ENCODE measurements at places on chromosomes 11 and 22.
A peak's percentile ranks its signal among the peaks of the same experiment; 100 is the strongest.

DNA sequence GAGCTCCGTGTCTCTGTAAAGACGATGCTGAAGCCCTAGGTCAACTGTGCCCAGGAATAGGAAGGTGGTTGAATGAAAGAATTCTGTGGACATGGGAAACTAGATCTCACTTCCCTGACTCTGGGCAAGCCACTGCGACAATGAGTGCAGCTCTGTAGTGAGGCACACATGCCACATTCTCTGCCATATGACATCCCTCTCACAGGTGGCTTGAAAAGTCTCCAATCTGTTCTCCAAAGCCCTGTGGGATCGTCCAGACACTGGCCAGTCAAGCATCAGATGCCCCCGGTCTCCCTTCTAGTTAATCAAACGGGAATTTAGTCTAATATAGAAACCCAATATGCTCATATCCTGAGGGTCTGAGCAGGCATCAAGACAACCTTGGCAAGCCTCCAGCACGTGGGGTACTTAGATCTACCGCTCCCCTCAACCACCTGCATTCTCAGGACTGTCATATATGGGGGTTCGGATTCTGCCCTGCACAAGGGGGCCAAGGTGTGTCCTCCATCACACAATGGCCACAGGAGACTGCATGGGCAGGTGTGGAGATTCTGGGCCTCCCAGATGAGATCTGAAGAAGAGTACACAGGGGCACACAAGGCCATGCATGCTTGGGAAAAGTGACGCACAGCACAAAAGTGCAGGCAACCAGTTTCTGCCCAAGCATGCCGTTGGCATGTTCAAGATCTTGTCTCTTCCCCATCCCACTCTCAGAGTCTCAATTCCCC is 11.9 kb downstream of the DKK3 start:
- no peak for DNase-seq

DNA sequence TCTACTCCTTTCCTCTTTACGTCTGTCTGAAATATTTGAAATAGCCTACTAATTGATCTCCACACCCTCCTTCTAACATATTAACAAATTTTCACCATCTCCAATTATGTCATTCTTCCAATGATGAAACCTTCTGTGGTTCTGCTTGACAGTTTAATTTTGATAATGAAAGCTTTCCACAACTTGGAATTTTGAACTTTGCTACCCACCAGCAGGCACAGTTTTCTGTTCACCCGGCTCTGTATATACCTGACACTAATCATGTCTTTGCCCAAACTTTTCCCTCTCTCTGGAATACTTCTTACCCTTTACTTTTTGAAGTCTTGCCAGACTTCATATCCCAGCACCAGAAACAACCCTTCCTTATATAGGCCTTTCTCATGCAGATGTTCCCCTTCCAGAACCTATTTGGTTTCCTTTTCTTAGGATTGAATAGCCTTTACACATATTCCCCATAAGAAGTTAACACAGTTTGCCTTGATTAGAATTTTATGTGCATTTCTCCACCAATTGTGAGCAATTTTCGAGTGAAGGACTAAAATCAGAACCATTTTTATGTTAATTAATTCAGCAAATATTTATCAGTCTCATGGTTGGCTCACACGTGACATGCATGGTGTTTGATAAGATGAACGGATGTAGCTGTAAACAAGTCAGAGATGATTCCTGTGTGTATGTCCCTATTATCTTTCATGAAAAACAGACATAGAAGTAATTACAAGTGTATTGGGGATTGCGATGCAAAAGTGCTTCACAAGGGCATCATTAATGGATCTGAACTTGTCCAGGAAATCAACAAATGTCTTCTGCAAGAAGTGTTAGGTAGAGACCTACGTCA is 173.4 kb downstream of the ARHGAP42 start:
- DNase-seq: no peak

DNA sequence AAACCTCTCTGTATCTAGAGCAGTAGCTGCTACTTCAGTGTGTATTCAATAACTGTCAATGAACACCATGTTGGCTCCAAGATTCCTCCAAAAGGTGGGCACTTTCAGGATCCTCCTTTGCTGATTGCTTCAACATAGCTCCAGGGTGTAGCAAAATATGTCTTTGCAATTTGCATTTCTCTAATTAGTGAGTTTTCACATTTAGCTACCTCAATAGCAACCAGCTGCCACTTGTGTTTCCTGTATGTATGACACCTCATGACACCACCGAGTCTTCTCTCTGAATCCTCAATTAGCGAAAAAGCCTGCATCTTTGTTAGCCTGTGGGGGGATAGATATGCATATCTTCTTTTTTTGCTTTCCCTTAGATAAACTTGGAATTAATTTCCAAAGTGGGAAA is 898.3 kb upstream of the FAT3 start:
- DNase-seq: no peak

GRCh38 chr11:69210310-69211035 is 54.7 kb downstream of the SMIM38 start:
- DNase-seq: no peak

- DNase-seq: no peak
These were observed 60.8 kb downstream of the C11orf58 start for GRCh38 chr11:16799221-16799620.

DNA sequence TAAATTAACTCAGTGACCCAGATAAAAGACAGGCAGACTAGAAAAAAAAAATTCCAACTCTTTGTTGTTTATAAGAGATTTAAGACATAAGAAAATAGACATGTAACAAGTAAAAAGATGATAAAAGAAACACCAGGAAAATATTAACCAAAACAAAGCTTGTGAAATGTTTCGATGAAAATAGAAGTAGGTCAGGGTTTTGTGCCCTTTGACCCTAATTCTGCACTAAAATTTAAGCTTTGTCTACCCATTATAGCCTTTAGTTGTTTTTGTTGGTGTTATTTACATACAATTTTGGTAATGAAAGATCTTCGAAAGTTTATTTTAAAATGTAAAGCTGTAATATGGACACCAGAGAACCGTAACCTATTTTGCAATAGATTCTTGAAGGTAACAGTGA is 75.7 kb downstream of the LRRC4C start:
- no peak for DNase-seq

GRCh38 chr11:132405728-132406127 is 1035.3 kb downstream of the NTM start:
- DNase-seq: no peak

- DNase-seq: peak; percentile 83
These were observed 3.4 kb upstream of the CDC42EP2 start for GRCh38 chr11:65311170-65311678.

DNA sequence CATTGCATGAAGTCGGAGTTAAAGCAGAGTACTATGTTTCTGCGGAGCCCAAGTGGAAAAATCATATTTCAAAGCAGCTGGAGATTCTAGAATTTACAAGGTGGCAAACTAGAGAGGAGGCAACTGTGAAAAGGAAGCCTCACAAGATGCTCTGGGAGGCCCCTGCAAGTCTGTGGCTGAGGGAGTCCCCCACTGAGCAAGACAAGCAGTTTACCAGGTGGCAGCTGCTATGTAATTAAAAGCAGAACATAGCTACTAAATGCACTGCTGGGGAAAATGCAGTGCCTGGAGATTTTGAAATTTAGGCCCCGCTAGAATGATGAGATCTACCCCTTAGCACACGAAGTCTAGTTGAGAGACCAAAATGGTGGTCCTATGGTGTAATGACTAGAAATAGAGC is 728.0 kb downstream of the OPCML start:
- no peak for DNase-seq

DNA sequence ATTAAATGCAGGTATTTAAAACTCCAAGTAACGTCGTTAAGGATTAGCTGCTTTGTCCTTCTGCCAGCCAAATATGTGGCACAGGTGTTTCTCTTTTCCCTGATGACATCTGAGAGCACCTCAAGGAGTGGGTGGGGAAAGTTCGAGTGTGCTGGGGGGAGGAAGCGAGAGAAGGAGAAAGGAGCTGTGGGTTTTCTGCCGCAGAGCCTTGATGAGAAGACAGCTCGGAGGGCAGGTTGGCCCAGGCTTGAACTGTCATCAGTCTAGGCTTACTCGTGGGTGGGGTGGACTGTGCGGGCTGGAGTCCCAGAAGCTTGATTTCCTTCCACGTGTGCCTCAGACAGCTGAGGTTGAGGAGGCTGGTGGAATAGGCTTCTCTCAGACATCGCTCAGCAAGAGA is 15.2 kb upstream of the SORL1-AS1 start:
- DNase-seq: no peak

Data from HS-27A (cell line).